Stimulated activated CD8-positive, alpha-beta memory T cell treated with anti-CD3 and anti-CD28 coated beads, Interleukin-4, amount 100 ng/mL, for 1 hour (primary cell): ENCODE measurements at places on chromosomes 2 and 18.

DNA sequence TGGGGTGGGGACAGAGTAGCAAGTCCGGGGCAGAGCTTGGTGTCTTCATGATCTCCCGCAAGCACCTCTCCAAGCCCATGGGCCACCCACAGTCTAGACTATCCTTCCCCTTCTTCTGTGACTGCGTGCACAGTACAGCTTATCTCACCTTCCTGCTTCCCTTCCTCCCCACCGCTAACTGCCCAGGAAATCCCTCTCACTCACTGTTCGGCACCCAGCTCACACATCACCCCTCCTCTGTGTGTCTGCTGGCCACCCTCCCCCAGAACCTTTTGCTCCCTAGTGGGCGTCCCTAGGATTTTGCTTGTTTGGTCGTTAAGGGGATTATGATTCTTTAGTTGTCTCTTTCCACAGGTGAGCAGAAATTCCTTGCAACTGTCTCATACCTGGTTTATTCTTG lies 31.5 kb upstream of the SMAD7 start:
- no peak for DNase-seq

DNA sequence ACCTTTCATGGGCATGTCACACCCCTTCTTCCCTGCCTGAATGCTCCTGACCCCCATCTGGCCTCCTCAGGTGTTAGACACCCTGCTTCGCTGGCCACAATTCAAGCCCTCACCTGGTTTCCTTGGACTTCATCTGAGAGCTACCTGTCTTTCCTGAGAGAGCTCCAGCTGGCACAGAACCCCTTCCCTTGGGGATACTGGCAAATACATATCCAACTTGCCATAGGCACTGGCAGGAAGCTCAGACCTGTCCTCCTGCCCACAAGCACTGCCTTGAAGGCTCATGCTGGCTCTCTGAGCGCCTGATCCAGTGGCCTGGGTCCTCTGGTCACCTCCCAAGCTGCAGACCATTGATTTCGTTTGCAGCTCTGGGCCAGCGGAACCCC lies 74.1 kb upstream of the MAP4K3 start:
- DNase-seq = no peak

GRCh38 chr2:18626958-18627650 lies 37.7 kb upstream of the NT5C1B start:
- DNase-seq = no peak

DNA sequence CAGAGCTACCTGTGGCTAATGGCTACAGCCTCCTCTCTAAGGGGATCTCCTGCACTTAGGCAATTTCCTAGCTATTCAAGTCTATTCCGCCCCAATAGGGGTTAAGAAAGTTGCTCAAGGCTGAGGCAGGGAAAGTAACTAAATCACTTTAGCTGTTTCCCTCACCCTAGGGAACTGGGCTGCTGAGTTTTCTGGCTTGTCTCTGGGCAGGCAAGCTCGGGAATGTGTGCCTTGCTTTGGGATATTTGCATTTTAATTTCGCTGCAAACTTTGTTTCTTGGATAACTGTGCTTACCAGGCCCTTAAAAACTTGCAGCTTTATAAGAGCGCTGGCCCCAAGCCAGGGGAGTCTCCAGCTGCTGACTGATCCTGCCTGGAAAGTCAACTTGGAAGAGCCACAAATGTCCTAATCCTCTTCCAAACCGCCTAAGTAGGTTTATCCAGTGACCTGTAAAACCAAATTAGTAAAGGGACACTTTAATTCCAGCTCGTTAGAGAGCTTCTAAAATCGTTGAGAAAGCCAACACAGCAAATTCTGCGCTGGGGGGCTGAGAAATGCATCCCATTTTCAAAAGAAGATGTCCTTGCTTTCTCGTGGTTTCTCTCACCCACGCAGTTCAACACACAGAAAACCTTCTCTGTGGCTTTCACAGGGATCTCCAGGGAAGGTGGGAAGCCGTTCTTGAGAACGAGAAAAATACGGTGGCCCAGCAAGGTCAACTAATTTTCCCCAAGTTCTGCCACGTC lies 59.5 kb upstream of the SP3 start:
- DNase-seq = no peak

- no peak for DNase-seq
Measured at GRCh38 chr2:44672431-44672830, 269.1 kb upstream of the SIX3 start.
